ENCODE measurements at places on chromosomes 5 and 9.

- peak; percentile 57 for DNase-seq
Observed at GRCh38 chr5:160956051-160956450, 104.0 kb upstream of the ATP10B start.

DNA sequence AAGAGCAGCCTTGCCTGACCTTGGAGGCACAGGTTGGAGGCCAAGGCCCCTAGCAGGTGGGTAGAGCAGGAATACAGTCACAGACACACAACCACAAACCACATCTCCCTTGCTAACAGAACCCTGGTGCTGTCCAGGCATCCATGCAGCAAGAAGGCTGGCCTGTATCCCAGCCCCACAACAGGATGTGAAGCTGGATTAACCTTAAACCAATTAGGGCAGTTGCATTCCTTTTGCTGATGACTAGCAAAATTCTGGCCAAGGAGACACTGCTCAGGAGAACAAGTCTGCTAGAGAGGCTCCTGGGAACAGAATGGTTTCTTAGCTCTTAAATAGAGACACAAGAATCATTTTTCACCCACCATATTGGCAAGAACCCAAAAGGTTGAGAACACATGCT lies 97.8 kb downstream of the C5orf15 start:
- no peak for DNase-seq

DNA sequence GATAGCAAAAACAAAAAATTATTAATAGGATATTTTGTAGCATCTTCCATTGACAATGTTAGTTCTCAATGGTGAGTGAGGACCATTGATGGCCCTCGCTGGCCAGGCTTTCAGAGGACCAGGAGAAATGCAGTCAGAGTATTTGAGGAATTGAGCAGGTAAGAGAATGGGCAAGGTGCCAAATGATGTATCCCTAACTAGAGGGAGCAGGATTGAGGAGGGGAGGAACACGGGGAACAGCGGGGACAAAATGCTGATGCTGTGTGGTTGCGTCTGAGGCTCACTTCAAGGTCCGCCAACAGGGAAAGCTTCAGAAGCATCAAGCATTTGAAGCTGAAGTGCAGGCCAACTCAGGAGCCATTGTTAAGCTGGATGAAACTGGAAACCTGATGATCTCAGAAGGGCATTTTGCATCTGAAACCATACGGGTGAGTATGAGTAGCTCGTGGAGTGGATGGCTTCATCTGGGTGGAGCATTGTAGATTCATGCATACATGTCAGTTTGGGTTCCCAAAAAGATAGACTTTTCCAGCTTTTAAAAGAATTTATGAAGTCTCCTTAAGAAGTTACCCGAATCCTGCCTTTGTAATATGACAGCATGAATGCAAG lies 16.2 kb downstream of the SPTAN1 start:
- DNase-seq, result no peak

- no peak for DNase-seq
Observed at GRCh38 chr5:142572006-142572405, 113.9 kb downstream of the FGF1 start.

GRCh38 chr5:110258460-110259216 lies 467.8 kb downstream of the TMEM232 start:
- DNase-seq, result peak; percentile 21

- no peak for DNase-seq
Observed at GRCh38 chr5:41641621-41642020, 131.2 kb upstream of the PLCXD3 start.

GRCh38 chr9:97860451-97861147 lies 7.6 kb downstream of the FOXE1 start:
- DNase-seq, result no peak

Data from NCI-H1694 (cell line).